ENCODE measurements at places on chromosomes 3 and 15. TPM values are rescaled to one million over a fixed set of nuclear protein-coding genes. Genes with fewer than 3 reads are reported as not detected.

Gene CD86
- 0.49 TPM for total RNA-seq

Gene OR5AC2
- not detected for total RNA-seq

DNA sequence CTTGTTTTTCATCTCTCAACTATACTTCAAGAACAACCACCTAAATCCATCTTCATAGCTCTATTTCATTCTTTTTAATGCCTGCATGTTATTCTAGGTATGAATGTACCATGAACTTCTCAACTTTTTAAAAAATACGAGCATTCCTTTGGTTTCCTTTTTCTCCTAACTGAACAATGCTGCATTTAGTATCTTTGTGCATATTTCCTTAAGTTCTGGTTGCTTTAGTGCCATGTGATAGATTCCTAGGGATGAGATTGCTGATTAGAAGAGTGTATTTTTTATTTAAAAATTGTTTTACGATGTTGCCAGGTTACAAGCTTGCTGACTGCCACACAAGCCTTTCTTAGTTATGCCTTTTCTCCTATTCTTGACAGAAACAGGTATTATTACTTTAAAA lies 34.7 kb downstream of the PEX5L start:
- DNase-seq = no peak

- DNase-seq = no peak
Measured at GRCh38 chr15:32028921-32029320, 1.4 kb upstream of the CHRNA7 start.

DNA sequence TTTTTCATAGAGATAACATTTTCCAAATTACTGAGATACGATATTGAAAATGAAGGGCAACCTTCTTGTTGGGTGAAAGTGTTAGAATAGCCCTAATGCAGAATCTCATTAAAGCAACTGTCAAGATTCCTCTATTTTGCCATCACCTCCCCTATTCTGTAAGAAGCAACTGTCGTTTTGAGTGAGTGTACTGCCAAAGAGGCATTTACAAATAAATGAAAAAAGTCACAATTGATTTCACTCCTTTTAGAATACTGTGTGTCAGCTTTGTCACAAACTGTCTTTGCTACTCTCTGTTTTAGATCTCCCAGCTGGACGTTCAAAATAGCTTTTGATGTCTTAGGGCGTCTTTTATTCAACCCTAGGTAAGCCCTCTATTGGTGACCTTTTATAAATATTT lies 322.8 kb upstream of the NAALADL2 start:
- DNase-seq = no peak

DNA sequence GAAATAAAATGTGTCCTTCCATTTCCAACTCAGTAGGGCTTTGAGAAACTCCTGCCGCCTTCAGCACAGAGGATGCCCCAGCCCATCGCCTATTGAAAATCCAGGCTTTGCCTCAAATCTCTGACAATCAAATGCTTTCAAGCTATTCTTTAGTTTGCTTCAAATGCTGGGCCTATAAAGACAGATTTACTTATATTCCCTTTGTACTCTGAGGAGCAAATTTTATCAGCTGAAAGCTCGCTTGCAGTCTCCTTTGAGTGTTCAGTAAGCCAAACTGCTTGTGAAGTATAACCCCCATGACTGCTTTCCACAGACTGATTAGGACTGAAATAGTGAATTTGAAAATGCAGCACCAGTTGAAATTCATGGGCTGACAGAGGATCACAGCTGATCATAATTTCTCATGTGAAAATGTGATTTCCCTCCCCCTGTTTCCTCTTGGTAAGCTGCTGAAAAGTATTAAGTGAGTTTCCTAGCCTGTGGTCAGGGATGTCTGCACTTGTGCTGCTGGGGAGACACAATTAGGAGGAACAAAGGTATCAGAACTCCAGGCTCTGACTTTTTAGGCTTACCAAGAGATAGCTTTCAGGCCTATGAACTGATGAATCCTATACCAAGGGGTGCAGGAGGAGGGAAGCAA lies 563.4 kb upstream of the TGFBR2 start:
- DNase-seq = no peak

DNA sequence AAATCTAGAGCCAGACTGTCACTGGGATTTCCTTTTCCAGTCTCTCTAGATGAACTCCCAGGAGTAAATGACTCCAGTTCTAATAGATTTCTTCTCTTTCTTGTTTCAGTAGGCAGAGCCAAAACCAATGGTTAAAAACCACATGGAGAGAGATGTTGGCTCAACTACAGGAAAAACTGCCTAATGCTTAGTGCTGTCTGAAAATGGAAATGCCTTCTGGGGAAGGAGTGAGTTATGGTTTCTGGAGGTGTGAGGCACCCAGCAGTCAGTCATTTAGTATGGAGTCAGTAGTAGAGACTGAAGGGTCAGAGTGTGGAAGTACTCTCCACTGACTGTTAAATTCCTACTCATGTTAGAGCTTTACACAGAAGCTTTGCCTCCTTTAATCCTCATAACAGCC lies 136.7 kb downstream of the CCNL1 start:
- DNase-seq = no peak

GRCh38 chr3:144875211-144875610 lies 903.6 kb downstream of the DIPK2A start:
- DNase-seq = no peak

Measured in foreskin keratinocyte (primary cell).